ENCODE measurements at places on chromosomes 16 and 17. TPM values are rescaled to one million over a fixed set of nuclear protein-coding genes. Genes with fewer than 3 reads are reported as not detected.

The CCT6B gene
- total RNA-seq, result 1.5 TPM

The KRT222 gene
- total RNA-seq, result not detected

The TGFB1I1 gene
- total RNA-seq, result 11.6 TPM

The MLLT6 gene
- total RNA-seq, result 16.1 TPM

The PLD6 gene
- 1.9 TPM for total RNA-seq

The ITGAD gene
- total RNA-seq, result not detected

The GNAO1 gene
- total RNA-seq, result 0.09 TPM

The NECAB2 gene
- not detected for total RNA-seq

The NOXO1 gene
- total RNA-seq, result 0.16 TPM

The WBP2 gene
- 22.7 TPM for total RNA-seq

The ADAD2 gene
- not detected for total RNA-seq

The PLCG2 gene
- total RNA-seq, result 0.16 TPM

The FA2H gene
- total RNA-seq, result not detected

The KRT9 gene
- not detected for total RNA-seq

The HASPIN gene
- total RNA-seq, result 0.79 TPM

The ABCA6 gene
- 31.7 TPM for total RNA-seq

The MYCBPAP gene
- total RNA-seq, result 2.6 TPM

The BCL6B gene
- under 0.01 TPM for total RNA-seq

The SMIM36 gene
- not detected for total RNA-seq

The GPR179 gene
- not detected for total RNA-seq

The ARMC5 gene
- total RNA-seq, result 6.5 TPM

The ZFP1 gene
- total RNA-seq, result 5.2 TPM

The PYDC1 gene
- total RNA-seq, result not detected

The ZP2 gene
- not detected for total RNA-seq

The SIRT7 gene
- total RNA-seq, result 18.8 TPM

The TMEM235 gene
- total RNA-seq, result not detected

The DYNLRB2 gene
- total RNA-seq, result 0.32 TPM

The KRT38 gene
- not detected for total RNA-seq

The TMEM132E gene
- total RNA-seq, result not detected

The MYH8 gene
- total RNA-seq, result not detected

The ABCC12 gene
- not detected for total RNA-seq

The ASPA gene
- total RNA-seq, result 3.3 TPM

The MT1F gene
- not detected for total RNA-seq

The GPT2 gene
- total RNA-seq, result 8.8 TPM

The DBNDD1 gene
- total RNA-seq, result 0.95 TPM

The SLC22A31 gene
- not detected for total RNA-seq
